ENCODE measurements at places on chromosomes 6 and 20.

- no peak for DNase-seq
Measured at GRCh38 chr6:134908906-134909516, 40.9 kb downstream of the ALDH8A1 start.

- DNase-seq: no peak
Measured at GRCh38 chr20:50415021-50415515, 95.1 kb upstream of the PTPN1 start.

- peak; percentile 41 for DNase-seq
Measured at GRCh38 chr6:2857580-2858337, 16.1 kb upstream of the SERPINB1 start.

DNA sequence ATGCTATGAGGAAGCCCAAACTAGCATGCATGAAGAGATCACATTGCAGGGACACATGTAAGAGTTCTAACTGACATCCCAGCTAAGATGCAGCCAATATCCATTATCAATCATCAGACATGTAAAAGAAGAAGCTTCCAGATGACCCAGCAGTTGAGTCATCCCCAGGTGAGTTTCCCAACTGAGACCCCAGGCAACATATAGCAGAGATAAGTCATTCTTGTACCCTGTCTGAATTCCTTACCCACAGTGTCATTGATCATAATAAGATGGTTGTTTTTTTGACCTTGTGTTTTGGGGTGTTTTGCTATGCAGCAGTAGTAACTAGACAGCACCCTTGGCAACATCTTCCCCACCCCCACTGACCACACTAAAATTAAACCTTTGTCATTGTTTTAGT, 18.9 kb downstream of the SIRPD start:
- DNase-seq: no peak

DNA sequence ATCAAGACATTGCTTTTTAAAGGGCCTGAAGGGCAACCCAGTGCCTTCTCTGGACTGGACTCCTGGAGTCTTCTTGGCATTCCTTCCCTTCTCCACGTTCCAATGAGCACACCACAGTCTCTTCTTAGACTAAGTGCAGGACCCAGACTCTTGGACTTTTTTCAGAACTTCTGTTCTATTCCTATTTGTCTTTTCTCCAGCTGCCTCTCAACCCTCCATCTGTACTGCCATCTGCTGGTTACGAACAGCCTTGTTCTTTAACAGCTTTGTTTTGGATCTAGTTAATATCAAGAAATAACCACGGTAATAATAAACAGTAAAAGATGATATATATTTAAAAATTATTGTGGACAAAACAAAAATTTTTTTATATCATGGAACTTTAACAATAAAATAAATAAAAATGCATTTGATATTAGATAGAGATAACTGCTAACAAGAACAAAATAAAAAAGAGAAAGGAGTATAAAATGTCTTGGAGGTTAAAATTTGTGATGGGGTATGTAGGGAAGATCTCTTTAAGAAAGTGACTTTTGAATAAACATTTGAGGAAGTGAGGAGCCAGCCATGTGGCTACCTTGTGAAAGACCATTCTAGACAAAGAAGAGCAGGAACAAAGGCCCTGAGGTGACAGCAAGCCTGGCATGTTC, 105.1 kb upstream of the HCRTR2 start:
- DNase-seq: no peak

- peak; percentile 34 for DNase-seq
Measured at GRCh38 chr6:42368181-42368580, 83.5 kb downstream of the TRERF1 start.

DNA sequence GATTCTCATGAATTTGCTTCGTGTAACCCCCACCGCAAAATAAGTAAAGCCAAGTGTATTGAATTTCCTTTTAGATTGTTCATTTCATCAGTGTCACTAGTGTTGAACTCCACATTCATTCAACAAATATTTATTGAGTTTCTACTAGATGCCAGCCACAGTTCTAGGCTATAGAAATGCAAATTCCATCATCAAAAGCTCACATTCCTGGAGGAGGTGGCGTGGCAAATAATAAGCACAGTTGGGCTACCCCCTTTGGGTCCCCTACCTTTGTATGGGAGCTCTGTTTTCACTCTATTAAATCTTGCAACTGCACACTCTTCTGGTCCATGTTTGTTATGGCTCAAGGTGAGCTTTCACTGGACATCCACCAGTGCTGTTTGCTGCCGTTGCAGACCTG, 12.7 kb upstream of the ME1 start:
- DNase-seq: no peak

GRCh38 chr6:137811121-137811915, 55.7 kb upstream of the TNFAIP3 start:
- DNase-seq: peak; percentile 63

GRCh38 chr6:56689663-56690062, 47.0 kb upstream of the DST start:
- no peak for DNase-seq

DNA sequence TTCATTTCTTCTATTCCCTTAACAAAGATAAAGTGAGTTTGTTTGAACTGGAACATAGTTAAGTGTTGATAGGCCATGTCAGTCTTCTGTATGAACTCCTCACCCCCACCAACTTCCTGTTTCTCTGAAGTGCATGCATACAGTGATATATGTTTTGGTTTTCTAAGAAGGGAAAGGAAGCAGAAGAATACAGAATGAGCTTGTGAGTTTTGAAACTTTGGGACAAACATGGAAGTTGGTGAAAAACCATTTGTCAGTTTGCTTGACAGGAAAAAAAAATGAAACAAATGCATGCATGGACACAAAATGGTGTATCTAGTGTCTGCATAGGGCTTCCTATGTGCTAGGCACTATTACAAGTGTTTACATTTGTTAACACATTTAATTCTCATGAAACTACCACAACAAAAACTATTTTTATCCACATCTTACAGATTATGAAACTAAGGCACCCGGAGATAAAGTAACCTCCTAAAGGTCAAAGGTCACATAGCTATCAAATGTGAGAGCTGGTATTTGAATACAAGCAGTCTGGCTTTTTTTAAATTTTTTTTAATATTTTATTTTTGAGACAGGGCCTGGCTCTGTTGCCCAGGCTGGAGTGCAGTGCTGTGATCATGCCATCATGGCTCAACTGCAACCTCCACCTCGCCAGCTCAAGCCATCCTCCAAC, 105.9 kb downstream of the ADGRB3 start:
- DNase-seq: no peak

GRCh38 chr6:161259302-161259701, 14.6 kb downstream of the AGPAT4 start:
- no peak for DNase-seq

DNA sequence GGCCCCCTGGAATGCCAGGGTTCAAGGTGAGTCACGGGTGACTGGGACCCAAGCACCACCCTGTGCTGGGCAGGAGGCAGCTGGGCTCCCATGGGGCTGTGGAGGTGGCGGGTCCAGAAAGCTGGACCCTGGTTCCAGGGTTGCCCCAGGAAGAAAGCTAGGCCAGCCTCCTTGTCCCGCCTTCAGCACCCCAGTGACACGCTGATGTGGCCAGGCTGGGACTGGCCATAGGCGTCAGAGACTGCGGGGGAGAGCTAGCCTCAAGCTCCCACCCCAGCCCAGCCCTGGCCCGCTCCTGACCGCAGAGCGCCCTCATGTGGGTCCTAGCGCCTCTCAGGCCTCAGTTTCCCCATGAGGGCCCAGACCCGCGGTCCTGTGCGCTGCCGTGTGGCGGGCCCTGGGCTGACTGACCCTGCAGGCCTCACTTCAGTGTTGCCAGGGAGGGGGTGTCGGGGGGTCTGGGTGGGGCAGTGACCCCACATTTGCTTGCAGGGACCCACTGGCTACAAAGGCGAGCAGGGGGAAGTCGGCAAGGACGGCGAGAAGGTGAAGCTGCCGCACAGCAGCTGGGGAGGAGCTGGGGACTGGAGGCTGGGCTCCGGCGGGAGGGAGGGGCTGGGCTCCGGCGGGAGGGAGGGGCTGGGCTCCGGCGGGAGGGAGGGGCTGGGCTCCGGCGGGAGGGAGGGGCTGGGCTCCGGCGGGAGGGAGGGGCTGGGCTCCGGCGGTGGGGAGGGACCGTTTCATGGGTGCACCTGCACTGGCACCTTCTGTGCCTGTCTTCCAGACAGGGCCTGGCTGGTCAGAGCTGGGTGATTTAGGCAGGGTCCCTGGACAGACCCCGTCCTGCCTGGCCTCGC, 7.9 kb downstream of the COL9A3 start:
- no peak for DNase-seq

DNA sequence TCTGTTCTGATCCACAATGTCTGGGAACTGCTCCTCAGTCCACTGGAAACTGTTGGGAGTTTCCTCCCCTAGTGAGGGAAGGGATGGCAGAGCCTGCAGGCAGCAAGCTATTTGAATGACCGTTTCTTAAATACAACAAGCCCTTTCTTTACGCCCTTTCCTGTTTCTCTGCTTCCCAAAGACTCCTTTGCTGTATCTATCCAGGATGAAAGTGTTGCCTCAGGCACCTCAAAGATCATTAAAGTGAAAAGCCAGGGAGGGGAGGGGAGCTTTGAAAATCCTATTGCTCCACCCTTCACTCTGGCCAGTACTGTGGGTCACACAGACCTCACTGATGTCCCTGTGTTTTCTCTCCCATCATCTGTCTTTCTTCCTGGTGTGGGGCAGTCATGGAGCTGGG, 213.1 kb downstream of the RNF144B start:
- DNase-seq: no peak

- DNase-seq: no peak
Measured at GRCh38 chr6:5532941-5533340, 271.6 kb downstream of the FARS2 start.

DNA sequence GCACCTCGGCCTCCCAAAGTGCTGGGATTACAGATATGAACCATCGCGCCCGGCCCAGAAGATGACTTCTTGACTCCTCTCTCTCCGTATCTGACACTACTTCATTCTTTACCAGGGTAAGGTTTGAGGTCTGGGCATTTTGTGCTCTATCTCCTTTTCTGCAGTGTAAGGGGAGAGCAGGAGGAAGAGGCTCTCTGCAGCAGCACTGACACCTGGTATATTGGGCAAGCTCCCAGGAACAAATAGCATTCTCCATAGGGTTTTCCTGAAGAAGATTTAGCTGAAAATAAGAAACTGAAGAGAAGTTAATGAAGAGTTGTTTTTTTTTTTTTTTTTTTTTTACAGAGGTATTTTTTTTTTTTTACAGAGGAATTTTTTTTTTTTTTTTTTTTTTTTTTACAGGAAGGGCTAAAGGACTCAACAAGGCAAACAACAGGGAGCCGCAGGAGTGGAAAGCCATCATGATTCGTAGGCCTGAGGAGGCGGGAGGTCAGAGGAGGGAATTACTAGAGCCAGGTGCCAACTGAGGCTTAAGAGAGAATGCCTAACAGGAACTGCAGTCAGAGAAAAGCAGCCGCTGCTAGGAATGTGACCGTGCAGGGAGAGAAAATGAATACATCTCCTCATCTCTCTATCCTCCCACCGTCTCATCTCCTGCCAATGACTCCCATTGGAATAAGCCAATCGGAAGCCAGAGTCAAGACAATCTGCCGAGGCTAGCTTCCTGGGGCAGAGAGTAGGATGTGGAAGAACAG, 34.7 kb upstream of the ADGRF4 start:
- no peak for DNase-seq

DNA sequence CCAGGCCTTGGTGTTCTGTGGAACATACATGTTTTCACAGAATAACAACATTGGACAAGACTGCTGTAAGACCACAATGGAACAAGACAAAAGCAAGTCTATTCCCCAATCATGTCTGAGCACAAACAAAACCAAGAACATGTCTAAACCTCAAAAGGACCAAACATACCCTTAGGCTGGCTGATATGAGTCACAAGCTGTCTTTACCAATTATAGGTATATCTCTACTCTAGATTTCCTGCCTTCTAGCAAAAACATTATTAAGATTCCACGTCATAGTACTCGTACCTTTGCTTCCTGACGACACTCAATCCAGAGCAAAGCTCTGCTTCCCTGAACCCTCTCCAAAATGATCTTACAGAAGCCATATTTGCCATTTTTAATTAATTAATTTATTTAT, 15.4 kb upstream of the L3MBTL1 start:
- no peak for DNase-seq

DNA sequence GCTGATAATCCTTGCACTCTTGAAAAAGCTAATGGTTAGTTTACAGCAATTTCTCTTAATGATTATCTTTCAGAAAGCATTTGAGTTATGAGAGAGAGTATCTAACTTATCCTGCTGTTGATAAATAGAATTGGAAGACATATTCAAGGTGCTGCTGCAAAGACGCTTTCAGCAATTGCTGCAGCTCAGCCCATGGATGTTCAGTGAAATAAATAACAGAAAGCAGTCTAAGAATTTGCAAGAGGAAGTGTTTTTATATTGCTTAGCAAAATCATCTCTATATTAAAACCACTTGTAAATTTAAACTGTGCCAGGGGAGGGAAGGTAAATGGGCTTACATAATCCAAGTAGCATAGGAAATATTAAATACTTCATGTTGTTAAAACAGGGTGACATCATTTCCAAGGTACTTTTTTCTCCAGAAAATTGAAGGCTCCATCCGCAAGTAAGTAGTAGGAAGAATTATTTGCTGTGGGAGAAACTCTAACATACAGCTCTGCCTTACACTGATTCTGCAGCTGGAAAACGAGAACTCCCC, 188.5 kb downstream of the ADAT2 start:
- no peak for DNase-seq
